ENCODE measurements at places on chromosomes 3 and 15.

- no peak for DNase-seq
Observed at GRCh38 chr15:91110407-91110806, 10.3 kb downstream of the SV2B start.

DNA sequence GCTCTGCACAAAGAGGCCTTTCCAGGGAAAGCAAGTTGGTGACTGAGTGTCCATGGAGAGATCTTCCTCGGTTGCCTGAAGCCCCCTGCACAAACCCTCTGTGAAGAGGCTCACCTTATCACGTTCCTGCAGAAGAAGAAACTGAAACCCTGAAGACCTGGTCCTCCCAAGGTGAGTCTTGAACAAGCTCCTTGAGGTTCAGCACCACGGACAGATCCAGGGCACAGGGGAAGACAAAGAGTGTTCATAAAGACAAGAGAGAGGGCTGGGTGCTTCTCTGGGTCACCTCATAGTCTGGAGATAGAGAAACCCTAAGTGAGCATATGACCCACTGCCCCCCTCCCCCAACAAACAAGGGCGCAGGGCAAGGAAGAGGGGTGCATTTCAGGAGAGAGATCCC, 21.7 kb upstream of the TBC1D21 start:
- DNase-seq: no peak

DNA sequence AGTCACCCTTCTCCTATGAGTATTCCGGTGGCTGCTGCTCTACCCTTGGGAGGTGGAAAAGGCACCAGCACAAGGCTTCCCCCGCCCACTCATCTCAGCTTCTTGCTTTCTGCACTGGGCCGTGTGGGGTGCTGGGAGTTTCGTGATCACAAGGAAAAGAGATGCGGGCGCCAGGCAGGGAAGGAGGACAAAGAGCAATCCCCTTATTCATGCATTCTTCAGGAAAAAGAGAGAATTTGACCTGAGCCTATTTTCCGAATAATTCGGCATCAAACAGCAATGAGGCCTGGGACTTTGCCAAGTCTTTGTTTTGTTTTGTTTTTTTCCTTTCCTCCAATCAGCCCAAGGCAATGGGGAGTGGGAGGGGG, 102.2 kb upstream of the LPP start:
- no peak for DNase-seq

- no peak for DNase-seq
Observed at GRCh38 chr3:23880703-23881339, 36.0 kb downstream of the NKIRAS1 start.

DNA sequence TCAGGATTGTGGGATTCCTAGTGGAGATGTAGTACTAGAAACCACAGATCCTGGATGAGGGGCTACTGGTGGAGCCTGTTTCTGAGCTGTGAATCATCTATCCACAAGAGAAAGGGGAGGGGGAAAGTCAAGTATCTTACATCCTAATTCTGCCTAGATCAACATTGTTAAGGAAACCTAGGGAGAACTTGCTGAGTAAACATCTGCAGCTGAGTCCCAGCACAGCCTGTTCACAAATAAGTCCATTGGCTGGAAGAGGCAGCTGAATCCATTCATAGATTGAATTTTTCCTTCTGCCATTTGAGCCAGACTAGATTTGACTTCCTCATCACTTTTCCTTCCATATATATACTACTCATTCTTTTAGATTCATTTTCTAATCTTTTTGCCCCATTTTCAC, 460.5 kb downstream of the TUSC7 start:
- no peak for DNase-seq

GRCh38 chr15:89346516-89347231, 12.1 kb upstream of the POLG start:
- DNase-seq: no peak

DNA sequence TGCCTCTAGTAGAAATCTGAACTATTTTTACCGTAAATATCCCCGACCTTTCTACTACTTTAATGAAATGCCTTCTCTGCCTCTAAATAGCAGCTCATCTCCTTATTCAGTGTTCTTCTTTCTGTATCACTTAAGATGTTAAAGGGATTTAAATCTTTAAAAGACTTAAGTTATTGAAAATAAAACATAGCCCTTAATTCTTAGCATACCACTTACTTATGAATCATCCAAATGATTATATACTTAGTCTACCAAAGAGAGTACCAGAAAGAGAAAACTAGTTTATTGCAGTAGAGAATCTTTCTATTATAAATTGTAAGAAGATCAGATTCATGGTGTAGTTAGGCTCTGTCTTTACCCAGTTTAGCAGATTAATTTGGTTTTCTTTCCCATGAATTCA, 802.0 kb downstream of the TBL1XR1 start:
- no peak for DNase-seq

DNA sequence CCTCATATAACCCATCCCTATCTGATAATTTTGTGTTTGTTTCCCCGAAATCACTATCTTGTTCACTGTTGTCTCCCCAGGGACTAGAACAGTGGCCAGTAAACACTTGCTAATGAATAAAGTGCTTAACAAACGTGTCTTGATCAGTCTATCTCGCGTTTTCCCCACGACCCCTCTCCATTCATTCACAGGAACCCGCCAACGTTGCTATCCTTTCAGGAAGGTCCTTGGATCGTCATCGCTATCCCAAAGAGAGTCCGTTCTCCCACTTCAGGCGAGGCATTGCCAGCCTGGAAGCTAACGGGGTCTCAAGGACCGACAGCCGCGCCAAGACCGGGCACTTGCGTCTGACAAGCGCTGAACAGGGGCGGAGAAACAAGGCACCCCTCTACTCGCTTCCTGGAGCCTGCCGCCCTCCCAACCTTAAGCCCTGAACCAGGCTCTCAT, 344 bp downstream of the LINS1 start:
- DNase-seq: no peak

DNA sequence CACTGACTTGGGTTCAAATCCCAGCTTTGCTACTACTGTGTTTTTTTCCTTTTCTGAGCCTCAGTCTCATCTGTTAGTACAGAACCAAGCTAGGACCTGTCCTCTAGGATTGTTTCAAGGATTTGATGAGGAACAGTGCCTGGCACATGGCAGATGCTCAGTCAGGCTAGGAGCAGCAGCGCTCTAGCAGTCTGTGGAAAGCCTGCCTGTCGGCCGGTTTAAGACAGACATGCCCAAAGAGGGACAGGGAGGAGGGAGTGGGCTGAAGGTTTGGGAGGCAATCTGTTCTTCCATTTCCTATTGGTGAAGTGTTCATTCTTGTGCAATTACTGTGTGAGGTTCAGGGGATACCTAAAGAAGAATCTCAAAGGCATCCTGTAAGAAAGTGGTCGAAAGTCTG, 35.1 kb upstream of the RGMA start:
- no peak for DNase-seq

DNA sequence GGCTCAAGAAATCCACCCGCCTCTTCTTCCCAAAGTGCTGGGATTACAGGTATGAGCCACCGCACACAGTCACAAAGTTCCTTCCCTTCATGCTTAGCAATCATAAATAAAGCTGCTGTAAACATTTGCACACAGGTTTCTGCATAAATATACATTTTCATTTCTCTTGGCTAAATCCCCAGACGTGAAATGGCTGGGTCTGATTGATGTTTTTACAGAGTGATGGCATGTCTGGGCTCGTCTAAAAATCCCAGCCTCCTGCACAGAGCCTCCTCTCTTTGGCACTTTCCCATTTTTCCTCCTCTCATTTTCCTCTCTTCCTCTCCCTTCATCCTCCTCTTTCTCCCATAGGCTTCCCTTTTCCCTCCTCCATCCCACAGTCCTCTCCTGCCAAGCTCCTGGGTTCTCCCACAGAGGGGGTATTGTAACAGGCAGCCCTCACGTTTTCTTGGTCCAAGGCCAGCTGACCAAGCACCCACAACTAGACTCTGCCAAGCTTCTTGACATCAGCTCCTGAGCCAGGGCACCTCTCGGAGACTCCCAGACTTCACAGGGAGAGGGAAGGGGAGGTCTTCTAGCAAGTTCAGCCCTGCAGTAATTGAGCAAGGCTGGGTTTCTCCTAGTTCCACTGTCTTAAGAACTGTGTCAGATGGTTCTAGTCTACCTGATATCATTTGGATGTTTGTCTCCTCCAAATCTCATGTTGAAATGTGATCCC, 10.5 kb upstream of the PLA2G4E start:
- DNase-seq: no peak

GRCh38 chr3:181298421-181298820, 308.9 kb upstream of the DNAJC19 start:
- DNase-seq: no peak
